ENCODE measurements at places on chromosomes 6 and 20.

DNA sequence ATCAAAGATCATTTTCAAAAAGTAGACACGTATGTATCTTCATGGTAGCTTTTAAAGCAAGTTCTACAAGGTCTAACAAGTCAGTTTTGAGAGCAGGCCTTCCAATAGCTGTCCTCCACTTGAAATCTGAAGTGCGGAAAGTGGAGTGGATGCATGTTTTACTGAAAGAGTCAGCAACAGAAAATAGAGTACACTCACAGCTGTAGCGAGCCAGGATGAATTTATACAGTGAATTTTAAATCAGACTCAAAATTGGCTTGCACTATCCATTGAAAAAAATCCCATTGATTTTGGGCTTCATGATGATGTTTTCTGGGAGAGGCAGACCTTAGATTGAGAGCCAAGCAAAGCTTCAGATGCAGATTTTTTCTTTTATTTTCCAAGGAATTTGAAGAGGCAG, 80.6 kb downstream of the GJA10 start:
- DNase-seq: no peak

DNA sequence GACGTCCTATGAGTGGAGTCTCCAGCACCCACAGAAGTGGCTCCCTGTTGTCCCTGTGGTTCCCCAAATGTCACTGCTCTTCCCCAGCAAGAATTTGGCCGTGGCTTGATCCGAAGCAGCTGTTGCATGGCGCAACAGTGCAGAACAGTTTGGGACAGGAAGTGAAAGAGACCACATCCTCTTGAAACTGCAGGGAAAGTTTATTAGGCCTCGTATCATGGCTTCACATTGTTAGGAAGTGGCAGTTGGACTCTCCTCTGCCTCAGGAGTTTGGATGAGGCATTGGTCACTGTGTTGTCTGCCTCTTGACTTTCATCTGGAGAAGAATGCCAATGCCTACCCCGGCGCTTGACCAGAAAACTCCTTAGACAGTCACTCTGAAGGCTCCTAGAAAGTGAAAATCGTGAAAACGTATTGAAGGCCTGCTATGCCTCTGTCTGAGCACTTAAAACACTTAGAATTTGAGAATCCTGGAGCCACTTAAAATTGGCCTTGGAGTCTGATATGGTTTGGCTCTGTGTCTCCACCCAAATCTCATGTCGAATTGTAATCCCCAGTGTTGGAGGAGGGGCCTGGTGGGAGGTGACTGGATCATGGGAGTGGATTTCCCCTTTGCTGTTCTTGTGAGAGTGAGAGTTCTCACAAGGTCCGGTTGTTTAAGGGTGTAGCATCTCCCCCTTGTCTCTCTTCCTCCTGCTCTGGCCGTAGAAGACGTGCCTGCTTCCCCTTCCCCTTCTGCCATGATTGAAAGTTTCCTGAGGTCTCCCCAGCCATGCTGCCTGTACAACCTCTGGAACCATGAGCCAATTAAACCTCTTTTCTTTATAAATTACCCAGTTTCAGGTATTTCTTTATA, 334.9 kb upstream of the JARID2 start:
- DNase-seq: no peak

GRCh38 chr6:46469021-46469420, 22.2 kb downstream of the RCAN2 start:
- no peak for DNase-seq

DNA sequence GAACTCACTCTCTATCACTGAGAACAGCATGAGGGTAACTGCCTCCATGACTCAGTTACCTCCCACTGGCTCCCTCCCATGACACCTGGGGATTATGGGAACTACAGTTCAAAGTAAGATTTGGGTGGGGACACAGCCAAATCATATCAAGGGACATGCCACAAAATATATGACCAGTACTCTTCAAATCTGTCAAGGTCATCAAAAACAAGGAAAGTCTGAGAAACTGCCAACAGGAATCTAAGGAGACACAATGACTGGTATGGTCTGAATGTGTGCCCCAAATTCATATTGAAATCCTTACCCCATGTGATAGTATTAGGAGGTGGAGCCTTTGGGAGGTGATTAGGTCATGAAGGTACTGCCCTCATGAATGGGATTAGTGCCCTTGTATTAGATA, 258.8 kb downstream of the TPBG start:
- DNase-seq: no peak

DNA sequence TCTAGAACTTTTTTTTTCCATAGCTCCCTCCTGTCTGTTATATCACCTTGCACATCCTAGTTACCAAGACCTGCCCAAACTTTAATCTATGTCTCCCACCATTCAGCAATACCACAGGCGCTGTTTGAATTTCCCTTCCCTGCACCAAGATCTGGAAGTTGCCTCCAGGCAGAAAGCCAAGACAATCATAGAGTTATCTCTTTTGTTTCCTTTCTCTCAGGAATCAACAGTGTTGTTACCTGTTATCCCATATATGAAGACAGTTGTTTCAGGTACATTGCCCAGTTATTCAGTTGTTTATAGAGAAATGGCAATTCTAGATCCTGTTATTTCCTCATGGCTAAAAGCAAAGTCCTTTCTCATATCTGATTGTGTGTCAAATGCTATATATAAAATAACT, 63.2 kb downstream of the PDSS2 start:
- DNase-seq: no peak

- no peak for DNase-seq
Observed at GRCh38 chr6:53625315-53625714, 40.2 kb downstream of the KLHL31 start.

DNA sequence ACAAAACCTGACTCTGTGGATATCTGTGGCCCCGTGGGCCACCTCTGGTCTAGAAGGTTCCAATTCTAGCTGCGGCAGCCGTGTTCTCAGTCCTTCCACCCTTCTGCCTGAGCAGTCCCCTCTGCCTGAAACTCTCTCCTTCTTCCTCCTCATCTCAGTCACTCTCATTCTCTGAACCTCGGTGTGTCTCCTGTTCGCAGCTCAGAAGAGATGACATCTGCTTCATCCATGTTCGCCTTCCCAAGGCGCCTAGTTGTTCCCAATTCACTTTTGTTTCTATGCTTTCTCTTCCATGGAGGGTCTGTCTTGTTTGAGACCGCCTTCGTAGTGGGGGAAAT, 95.5 kb downstream of the CEBPB start:
- no peak for DNase-seq

DNA sequence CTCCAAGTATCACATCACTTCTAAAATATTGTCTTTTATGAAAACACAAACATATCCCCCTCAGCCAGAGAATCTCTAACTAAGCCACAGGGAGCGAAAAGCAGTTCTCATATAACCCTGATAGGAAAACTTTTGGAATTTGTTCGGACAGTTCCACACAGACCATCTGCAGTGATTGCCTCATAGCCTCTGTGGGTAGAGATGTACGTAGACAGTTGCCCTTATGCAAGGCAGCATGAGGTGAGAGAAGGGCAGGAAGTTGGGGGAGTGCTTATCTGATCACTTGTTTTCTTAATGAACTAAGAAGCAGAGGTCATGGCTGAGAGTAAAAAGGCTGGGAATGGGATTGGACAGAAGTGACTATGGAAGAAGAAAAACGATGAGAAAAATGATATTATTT, 39.6 kb downstream of the SLC23A2 start:
- DNase-seq: no peak

DNA sequence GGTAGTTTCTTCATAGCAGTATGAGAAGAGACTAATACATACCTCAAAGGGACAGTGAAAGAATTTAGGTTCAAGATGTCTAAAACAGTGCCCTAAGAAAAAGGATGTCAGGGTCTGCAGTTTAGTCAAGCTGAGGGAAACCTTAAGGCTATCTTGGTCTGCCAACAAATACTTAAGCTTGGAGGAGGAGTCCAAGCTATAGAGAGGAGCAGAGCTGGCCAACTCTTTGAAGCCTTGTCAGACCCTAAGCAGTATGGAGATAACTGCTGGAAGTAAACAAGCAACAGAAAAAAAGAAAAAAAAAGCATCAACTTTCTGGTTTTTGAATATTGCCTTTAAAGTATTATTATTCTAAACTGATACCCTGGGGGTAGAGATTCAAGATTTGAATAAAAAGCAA, 1518.1 kb downstream of the GRIK2 start:
- DNase-seq: no peak

DNA sequence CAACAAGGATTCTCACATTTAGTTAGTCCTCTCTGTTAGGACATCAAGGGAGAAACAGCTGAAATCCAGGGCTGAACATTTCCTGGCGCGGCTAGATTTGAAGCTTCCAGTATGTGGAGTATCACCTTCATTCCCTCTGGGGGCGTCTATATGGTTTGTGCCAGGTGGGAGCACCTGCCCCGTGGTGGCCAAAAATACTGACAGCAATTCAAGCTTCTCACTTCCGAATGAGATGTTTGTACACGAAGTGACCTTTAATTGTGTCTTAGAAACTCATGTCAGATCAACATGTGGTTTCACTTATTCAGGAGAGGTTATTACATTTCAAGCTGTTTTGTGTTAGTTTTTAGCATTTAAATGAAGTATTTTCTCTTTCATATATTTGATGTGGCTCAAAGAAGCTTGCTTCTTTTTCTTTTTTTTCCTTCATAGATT, 67.3 kb upstream of the ZNF217 start:
- no peak for DNase-seq

DNA sequence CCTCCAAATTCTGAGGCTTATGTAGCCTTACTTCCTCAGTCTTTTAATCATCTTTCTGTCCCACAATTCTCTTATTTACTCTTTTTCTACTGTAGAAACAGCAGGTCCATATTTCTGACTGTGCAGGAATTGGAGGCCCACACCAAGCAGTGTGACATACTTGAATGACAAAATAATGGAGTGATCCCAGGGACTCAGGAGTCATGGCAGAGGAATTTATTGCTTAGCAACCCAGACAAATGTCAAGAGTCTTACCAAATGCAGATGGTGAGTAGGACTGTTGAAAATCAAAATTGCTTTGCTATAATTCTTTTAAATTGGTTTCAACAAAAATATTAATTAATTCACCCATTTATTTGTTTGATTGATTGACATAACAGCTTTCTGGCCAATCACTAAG, 59.9 kb downstream of the HTR1B start:
- no peak for DNase-seq

- no peak for DNase-seq
Observed at GRCh38 chr20:48287021-48287494, 501.8 kb upstream of the SULF2 start.

- no peak for DNase-seq
Observed at GRCh38 chr6:136525586-136526195, 24.5 kb downstream of the MAP7 start.

DNA sequence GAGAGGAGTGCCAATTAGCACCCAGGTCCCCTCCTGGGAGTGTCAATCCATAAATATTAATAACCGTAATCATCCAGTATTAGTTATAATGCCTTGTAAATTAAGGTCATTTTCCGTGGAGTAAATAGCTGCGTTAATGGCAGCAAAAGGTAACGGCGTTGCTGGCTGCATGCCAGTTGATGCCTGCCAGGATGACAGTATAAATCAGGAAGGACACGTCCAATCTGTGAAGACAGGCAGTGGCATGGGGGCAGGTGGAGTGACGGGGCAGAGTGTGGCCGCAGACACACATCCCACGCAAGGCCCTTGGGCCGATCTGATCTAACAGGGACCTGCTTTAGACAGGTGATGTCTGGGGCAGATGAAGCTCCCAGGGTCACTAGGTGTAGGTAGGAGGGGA, 49.1 kb downstream of the KCNB1 start:
- no peak for DNase-seq

- DNase-seq: no peak
Observed at GRCh38 chr20:60170116-60170515, 211.9 kb downstream of the CDH26 start.

GRCh38 chr6:53746442-53747103, 48.2 kb upstream of the LRRC1 start:
- no peak for DNase-seq

- no peak for DNase-seq
Observed at GRCh38 chr6:41705311-41705995, 30.0 kb downstream of the TFEB start.

DNA sequence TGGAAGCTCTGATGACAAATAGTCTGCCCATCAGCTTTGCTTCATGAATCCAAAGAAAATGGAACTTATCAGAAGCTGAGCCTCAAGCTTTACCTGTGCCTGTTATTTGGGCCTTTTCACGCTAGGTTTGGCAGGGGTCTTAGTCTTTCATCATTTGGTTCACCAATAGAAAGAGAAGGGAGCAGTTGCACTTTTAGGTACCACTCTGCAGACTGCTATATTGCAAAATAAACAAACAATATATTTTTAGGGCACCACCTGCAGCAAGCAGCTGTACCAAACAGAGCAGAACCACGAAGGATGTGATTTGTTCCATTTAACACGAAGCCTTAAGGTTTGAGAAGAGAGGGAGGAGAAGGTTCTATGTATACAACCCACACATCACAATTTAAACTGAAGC, 291.4 kb upstream of the RNF217 start:
- DNase-seq: no peak

- no peak for DNase-seq
Observed at GRCh38 chr6:78199044-78199443, 546.2 kb downstream of the MEI4 start.

- DNase-seq: peak; percentile 80
Observed at GRCh38 chr6:41636833-41637193, 1.5 kb upstream of the MDFI start.

GRCh38 chr20:10739566-10739965, 65.8 kb upstream of the JAG1 start:
- DNase-seq: no peak

- DNase-seq: no peak
Observed at GRCh38 chr6:5892669-5893068, 114.1 kb downstream of the NRN1 start.

DNA sequence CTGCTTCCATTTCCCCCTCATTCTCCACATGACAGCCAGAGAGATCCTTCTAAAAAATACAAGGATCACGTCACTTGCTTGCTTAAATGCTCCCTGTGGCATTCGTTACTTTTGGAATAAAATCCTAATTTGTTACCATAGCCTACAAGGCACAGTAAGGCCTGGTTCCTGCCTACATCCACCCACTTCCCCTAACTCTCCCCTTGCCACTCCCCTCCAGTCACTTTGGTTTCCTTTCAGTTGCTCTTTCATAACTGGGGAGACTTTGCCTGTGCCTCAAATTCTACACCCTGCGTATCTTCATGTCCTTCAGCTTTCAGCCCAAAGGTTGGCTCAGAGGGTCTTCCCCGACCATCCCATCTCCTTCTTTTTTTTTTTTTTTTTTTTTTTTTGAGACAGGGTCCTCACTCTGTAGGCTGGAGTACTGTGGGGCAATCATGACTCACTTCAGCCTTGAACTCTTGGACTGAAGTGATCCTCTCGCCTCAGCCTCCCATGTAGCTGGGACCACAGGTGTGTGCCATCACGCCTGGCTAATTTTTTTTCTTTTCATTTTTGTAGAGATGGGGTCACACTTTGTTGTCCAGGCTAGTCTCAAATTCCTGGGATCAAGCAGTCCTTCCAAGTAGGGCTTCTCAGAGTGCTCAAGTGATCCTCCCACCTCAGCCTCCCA, 12.5 kb downstream of the ID1 start:
- DNase-seq: no peak

DNA sequence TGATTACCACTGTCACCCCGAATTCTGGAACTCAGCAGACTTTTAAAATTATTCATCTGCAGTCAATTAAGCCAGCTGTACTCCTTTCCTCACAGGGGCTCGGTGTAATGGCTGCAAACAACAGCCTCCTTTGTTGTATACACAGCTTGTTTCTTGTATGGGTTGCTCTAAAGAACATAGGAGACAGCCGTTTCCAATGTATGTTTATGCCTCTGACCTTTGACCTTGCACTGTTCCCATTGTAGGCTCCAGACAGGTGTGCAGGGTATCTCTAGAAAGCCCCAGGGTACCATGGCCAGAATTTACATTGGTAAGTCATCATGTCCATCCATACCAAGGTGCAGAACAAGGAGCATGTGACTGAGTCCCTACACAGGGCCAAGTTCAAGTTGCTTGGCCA, 11.5 kb upstream of the TENT5A start:
- DNase-seq: no peak

- no peak for DNase-seq
Observed at GRCh38 chr6:154301839-154302752, 54.5 kb downstream of the IPCEF1 start.

Data from H9 (cell line).